CD4-positive, alpha-beta T cell treated with Interleukin-12 subunit alpha and Interleukin-12 subunit beta, for 1 hour (primary cell): ENCODE measurements at places on chromosomes 7 and 10.

- no peak for DNase-seq
These were observed 83.4 kb downstream of the ZRANB1 start for GRCh38 chr10:125025341-125025740.

DNA sequence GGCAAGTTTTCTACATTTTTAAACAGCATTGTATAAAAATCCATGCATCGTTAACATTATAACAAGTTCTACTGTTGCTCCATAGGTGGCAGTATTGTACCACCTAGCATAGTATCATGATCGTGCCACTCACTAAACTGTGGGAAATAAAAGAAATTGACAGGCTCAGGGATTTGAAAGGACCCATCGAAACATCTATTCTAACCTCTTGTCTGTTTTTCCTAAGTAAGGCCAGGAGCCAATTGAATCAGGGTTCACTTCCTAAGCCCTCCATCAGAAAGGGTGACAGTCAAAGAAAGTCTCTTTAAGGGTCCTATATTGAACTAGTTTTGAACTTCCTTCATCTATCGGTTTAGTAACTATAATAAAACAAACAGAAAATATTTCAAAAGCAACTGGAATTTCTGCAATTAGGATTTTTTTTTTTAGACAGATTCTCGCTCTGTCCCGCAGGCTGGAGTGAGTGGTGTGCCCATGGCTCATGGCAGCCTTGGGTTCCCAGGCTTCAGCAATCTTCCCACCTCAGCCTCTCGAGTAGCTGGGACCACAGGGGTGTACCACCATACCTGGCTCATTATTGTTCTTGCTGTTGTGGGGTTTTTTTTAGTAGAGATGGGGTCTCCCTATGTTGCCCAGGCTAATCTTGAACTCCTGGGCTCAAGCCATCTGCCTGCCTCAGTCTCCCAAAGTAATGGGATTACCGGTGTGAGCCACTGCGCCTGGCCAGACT, 9.4 kb downstream of the HACD1 start:
- peak; percentile 71 for DNase-seq

DNA sequence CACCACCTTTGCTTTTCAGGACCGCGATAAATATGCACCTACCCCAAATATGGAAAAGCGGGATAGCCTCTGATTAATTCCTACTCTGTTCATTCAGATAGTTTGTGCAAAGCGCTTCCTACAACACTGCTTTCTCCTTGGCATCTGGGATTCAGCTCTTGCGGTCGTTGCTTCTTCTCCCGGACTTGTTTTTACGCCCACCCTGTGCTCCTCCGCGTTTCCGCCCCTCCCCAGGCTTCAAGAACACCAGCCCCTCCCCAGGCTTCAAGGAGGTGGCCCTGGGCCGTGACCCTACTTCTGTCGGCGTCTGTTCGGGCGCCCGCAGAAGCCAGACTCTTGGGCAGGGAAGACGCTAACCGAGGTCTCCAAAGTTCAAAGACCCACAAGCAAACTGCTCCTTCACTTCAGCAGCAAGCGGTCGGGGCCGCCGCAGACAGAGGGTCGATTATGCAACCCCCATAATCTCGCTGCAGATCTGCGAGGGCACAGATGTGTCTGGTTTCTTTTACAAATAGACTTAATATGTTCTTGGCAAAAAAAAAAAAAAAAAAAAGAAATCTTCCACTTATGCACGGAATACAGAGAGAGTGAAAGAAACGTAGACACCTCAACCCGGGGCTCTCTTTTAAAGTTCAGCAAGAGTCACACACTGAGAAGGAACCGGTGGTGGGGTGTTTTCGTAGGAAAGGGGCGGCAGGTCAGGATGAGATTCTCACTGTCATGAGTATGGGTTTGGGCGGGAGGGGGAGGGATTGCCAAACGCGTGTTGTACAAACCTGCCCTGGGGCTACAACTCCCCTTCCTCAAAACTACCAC, 1.9 kb downstream of the DLX5 start:
- no peak for DNase-seq

DNA sequence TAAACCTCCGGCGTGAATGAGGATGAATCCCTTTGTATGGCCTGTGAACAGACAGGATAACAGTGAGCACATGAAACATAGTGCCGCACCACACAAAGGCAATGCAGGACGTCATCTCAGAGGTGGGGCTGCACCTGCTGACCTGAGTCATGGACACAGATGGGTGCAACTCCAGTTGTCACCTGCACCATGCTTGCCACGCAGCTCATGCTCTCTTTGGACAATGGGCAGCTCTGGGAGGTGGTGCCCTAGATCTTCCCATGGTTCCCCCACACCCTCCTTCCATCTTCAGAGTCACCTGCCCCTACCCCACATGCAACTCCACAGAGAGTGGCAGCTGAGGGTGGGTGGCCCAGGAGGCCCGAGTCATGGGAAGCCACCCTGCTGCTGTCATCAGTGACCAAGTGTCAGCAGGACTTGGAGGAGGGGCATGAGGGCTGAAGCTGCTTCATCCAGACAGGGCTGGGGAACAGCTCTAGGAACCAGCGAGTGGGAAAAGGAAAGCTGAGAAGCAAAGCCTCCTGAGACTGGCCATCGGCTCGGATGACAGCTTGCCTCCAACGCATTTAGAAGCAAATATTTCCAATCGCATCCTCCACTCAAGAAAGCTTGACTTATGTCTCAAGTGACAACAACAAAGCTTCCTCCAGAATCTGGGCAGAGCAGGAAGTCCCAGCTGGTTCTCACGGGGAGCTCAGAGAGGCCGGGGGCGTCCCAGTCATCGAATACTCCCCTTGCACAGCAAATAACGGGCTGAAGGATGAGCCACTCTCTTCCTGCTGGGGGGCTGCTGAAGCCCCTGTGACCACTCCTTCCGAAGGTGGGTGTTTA, 27.1 kb downstream of the VIPR2 start:
- DNase-seq = no peak

GRCh38 chr7:87456247-87456646, 19.2 kb downstream of the ABCB4 start:
- no peak for DNase-seq

DNA sequence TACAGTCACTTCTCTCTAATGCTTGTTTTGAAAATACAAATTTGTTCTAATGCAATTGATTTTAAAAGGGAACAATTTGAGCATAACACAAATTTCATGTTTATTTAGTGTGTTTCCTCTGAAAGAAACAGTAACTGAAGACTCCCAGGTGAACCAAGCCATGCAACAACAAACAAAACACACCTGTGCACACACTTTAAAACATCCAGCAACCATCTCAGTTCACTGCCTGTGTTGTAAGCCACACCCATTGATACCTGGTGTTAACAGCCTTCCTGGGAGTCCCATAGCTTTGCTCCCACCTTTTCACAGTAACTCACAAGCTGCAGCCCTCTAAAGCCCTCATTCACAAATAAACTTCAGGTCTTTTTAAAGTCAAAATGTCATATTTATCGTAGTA, 89.3 kb downstream of the DOCK4 start:
- no peak for DNase-seq

DNA sequence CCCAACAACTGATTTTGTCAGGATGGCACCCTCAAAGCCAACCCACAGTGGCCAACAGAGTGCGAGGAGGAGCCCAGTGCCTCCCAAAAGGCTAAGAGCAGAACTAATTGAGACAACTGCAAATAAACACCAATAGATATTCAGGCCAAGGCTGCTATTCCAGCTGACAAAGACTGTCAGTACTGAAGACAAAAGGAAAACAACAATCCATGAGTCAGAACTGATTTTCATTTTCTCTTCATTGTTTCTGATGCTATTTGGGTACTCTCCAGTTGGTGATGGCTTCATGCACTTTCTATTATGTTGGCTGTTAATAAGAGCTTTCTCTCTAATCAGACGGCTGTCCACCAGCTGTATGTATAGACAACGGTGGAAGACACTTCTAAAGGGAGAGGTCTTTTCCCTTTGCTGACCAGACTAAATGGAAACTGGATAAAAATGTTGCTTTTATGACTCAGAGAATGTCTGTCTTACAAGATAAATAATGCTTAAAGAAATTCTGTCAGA, 515.9 kb downstream of the PARD3 start:
- no peak for DNase-seq

- DNase-seq = no peak
These were observed 749.1 kb upstream of the LRRTM3 start for GRCh38 chr10:66176772-66177171.

DNA sequence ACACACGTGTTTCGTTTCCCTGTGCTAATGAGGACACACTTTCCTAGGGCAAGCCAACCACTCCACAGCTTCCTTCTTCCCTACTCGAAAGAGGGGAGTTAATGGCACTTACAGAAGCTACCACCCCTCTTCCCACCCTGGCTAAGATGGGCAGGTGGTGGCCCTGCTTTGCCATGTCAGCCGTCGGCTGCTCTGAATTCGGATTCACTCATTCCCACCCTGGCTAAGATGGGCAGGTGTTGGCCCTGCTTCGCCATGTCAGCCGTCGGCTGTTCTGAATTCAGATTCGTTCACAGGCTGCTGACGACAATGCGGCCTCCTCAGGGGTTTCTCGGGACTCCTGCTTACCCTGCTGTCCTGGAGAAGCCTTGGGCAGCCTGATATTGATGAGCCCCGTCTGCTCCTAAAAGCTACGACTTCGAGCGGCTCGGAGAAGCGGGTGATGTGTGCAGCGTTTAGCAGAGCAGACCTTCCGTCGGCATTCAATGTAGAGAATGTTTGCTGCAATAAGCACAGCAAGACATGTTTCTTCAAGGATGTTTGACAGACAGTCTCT, 56.2 kb upstream of the PPP2R2D start:
- DNase-seq = no peak

- DNase-seq = no peak
These were observed 467.3 kb downstream of the PTPRN2 start for GRCh38 chr7:158120316-158120715.

GRCh38 chr7:494259-494687, 25.4 kb downstream of the PDGFA start:
- DNase-seq = no peak

DNA sequence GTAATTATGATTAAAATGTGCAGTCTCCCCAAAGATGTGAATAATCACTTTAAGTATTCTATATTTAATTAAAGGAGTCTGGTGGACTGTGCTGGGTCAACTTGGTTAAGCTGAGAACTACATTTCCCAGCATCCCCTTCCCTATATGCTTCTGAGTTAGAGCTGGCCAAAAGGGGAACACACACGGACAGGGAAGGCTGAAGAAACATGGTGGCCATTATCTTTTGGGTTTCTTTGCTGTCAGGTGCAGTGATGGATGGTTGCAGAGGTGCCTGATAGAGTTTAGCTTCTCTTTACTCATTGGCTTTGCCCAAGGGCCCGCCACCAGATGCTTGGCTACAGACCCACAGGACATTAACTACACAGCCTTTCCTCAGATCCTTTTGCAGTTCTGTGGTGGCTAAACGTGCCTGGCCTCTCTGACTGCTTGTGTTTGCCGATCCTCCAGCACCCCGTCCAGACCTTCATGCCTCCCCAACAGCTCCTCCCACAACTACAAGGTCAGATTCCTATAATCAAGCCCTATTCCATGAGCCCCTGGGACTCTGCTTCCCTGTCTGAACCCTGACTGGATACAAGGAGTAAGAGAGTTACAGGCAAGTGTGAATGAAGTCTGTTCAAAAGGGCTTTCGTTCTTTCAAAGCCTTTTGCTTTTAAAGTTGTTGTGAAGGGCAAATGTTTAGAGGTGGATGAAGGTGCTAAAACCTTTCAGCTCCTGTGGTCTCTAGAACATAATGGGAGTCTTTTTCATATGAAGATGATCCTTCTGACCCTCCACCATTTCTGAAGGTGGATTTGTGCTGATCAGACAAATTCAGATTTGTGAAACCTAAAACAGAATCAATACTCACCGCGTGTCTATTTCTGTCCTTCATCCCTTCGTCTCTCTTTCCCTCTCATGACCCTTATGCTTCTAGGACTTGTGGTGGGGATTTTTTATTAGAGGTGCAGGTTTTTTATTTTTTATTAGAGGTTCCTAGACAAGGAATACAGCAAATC, 21.5 kb downstream of the BUB3 start:
- DNase-seq = no peak

GRCh38 chr7:105218939-105219770, 169.6 kb downstream of the SRPK2 start:
- no peak for DNase-seq

DNA sequence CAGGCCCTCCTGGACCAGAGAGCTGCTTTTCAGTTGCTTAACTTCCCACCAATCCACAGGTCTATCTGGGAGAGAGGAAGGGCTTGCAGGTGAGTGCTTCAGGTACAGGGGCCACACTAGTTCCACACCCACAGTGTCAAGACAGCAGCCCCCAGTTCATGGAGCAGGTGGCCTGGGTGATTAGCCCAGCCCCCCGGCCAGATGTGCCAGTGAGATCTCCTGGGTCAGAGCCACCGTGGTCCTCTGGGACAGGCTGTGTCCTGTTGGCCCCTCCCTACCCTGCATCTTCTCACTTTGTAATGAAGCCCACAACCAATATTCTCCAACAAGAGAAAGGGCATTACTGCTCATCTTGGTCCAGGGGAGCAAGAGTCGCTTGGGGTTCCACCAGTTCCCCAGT, 30.6 kb downstream of the DRGX start:
- no peak for DNase-seq

- DNase-seq = no peak
These were observed 20.0 kb upstream of the FAM204A start for GRCh38 chr10:118362103-118362502.

- DNase-seq = no peak
These were observed 2.4 kb upstream of the ST7 start for GRCh38 chr7:116950889-116951351.

- DNase-seq = no peak
These were observed 93.8 kb downstream of the GLRX3 start for GRCh38 chr10:130230036-130230435.

DNA sequence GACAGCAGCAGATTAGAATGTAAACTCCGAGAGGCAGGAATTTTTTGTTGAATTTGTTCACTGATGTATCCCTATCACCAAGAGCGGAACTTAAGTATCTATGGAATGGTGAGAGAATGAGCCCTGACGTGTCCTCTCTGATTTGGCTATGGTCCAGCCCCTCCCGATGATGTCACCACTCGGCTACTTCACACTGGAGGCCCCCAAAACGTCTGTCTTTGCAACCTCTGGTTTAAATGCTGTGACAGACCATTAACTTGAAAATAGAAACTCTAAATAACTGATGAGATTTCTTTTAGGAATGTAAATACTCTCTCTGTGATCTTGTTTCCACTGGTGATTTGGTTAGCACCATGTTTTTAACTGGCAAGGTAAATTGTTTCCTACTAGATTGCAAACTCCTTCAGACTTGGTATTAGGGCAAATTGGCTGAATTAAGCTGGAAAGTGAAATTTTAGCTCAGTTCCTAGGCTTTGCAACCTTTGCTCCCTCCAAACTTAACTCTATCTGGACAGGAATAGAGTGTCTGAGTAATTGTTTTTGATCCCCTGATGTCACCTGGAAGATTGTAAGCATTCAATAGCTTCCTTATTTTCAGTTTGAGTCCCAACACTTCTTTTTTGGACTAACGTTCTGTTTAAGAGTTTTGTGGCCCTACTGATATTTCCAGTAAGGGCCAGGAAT, 19.1 kb downstream of the SLC16A12 start:
- no peak for DNase-seq

DNA sequence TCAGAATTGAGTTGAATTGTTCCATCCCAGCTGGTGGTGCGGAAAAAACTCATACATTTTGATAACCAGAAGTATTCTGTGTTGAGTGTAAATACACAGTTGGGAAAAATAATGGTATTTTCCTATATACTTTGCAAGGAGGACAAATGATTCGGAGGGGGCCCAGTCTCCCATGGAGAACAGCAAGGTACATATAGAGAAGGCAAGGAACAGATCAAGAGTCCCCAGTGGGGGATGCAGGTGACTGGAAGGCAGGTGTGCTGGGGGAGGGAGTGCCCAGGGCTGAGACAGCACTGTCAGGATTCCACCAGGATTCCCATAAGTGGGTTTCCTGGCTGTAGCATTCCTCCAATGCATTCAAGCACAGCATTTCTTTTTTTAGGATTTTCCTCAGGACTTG, 10.8 kb upstream of the ADCY1 start:
- DNase-seq = no peak
